Immature natural killer cell (primary cell): ENCODE measurements at places on chromosomes 11 and 22. TPM values are rescaled to one million over a fixed set of nuclear protein-coding genes. Genes with fewer than 3 reads are reported as not detected.

DNA sequence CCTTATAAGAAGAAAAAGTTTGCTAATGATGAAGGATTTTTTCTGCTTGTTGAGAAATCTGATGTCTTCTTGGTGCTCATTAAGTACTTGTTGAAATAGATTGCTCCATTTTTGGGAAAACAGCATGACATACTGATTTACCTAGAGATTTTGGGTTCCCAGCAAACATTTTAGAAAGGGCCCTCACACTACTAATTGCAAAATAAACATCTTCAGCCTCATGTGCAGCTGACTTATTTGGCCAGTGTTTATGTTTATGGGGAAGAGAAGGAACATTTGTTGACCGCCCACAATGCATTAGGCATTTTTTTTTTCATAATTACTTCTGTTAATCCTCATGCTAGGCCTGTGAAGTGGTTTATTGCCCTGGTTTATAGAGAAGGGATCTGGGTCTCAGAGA lies 40.1 kb downstream of the LDLRAD3 start:
- DNase-seq = no peak

- DNase-seq = no peak
Observed at GRCh38 chr11:67352546-67353316, 615 bp downstream of the POLD4 start.

C11orf65 gene
- polyA plus RNA-seq = 1.7 TPM

- no peak for DNase-seq
Observed at GRCh38 chr11:87295237-87295636, 257.5 kb downstream of the TMEM135 start.

VSIG10L2 gene
- polyA plus RNA-seq = not detected

PANX3 gene
- polyA plus RNA-seq = not detected

- DNase-seq = no peak
Observed at GRCh38 chr22:23363683-23364082, 183.4 kb downstream of the BCR start.

- DNase-seq = no peak
Observed at GRCh38 chr11:95245038-95245437, 14.0 kb upstream of the SESN3 start.

GRCh38 chr11:68106165-68106940 lies 14.8 kb downstream of the CHKA start:
- no peak for DNase-seq

DNA sequence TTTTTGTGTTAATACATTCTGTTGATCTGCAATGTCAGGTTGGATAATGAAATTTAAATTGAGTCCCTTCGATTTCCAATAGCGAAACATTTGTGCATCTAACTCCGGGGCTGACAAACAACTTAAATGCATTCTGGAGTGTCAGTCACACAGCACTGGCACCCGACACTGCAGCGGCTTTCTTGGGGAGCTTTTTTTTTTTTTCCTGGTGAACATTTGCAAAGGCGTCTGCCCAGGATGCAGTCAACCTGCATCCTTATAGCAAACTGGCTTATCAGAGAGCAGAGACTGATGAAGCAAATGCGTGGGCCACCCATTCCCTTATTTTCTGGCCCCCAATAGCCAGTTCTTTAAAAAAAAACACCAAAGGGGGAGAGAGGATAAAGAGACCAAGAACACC lies 1167.7 kb downstream of the LRRC4C start:
- DNase-seq = no peak

STX3 gene
- polyA plus RNA-seq = 3.1 TPM

C22orf31 gene
- polyA plus RNA-seq = not detected

DNA sequence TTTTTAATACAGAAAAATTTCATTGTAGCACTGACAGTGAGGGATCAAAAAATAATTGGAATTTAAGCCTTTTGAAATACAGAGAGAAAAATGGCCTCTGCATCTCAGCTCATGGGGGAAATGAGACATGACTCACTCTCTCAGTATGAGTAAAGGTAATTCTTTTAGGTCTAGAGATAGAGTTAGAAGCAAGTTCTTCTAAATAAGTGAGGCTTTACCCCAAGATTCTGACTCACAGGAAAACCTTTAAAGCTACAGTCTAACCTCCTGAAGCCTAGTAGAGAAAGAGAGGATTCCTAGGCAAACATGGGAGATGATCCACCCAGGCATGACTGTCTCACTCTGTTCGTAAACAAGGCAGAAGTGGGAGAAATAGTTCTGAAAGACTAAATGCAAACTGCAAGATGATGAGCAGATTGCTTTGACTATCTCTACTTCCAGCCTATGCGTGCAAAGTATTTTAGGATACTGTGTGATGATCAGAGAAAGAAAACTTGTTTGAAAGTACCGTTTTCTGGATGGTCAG lies 1003.3 kb upstream of the CCDC90B start:
- DNase-seq = no peak

DNA sequence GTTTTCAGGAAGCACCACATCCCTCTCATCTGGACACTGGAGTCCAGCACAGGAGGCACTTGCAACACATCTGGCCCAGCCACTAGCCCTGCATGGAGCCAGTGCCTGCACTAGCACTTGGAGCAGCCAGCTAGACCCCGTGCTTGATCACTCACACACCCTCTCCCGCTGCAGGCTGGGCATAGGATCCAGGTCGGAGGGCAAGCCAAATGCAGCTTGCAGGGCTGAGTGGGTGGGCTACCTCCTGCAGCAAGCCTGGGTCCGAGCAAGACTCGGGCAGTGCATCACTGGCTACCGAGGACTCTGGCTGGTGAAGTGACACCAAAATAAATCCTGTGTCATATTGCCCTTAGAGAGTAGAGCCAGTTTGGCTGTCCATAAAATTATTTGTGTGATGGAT lies 1795.4 kb downstream of the LRRC4C start:
- no peak for DNase-seq

DNA sequence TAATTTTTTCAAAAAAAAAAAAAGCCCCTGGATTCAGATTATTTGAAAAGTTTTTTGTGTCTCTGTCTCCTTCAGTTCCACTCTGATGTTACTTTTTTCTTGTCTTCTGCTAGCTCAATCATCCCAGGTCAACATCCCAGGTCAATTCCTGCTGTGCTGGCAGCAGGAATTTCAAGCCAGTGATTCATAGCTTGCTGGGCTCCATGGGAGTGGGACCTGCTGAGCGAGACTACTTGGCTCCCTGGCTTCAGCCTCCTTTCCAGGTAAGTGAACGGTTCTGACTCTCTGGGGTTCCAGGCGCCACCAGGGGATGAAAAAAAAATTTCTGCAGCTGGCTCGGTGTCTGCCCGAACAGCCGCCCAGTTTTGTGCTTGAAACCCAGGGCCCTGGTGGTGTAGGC lies 31.4 kb downstream of the PLAAT5 start:
- DNase-seq = no peak

DNA sequence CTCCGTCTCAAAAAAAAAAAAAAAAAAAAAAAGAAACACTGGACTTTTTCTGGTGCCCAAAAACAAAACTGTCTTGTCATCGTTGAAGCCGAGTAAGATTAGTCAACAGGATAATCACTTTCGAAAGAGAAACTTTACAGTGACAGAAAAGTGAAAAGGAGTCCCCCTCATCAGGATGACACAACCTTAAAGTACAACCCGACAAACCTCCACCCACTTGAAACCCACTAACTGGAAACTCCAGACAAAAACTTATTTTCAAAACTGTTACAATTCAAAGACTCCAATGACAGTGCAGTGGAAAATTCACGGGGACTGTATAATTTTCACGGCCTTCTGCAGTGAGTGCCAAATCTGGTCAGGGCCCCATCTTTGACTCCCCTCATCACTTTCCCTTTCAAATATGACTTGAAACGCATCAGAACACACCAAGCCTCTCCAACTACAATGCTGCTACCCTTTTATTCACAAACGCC lies 1.3 kb downstream of the DENND5A start:
- peak; percentile 56 for DNase-seq

- DNase-seq = no peak
Observed at GRCh38 chr11:63918507-63919191, 1.7 kb upstream of the RCOR2 start.

DNA sequence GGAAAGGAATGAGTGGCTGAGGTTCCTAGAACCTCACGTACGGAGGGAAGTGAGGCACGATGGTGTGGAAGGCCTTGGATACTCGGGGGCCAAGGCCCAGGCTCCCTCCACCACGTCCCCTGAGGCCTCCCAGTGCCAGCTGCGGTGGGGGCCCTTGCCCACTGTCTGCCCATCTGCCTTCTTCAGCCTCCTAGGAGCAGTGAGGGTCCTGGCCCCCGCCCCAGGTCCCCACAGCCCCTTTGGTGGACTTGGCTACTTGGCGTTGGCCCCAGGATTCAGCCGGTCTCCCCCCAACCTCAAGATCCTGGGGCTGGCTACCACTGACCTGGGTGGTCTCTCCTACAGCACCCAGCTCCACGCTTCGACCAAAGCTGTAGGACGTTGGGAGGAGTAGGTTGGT lies 373.6 kb downstream of the TBC1D22A start:
- DNase-seq = no peak

- no peak for DNase-seq
Observed at GRCh38 chr11:130779943-130780342, 136.3 kb downstream of the SNX19 start.

- DNase-seq = no peak
Observed at GRCh38 chr11:126497581-126498122, 142.2 kb downstream of the ST3GAL4 start.

CAPRIN1 gene
- polyA plus RNA-seq = 43.3 TPM

DNA sequence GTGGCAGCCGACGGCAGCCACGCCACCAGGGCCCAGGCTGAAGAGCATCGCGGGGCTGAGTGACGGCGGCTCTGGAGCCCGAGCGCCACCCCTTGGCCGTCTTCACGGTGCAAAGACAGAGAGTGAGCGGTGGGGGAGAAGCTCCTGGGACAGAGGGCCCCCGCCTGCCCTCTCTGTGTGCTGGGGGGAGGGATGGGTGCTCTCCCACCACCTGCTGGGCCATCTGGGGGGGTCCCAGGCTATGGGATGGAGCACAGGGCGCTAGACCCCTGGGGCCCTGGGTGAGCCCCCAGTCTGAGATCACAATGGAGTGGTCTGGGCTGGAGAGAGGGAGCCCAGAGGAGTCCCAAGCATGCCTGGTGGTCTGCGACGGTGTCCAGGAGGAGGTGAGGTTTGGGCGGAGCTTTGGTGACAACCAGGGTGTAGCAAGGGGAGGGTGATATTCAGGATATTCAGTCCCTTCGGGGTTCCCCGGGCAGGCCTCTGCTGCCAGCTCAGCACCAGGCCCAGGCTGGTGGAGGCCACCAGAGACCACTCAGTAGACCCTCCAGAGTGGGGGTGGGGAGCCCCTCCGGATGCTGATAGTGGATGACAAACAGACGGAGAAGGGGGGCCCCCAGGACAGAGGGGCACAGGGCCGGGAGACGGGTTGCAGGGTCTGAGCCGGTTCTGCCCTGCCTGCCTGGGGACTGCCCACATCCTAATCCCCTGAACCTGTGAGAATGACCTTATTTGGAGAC lies 78.1 kb upstream of the PRR5 start:
- DNase-seq = peak; percentile 24

LTBP3 gene
- polyA plus RNA-seq = 21.0 TPM

DNA sequence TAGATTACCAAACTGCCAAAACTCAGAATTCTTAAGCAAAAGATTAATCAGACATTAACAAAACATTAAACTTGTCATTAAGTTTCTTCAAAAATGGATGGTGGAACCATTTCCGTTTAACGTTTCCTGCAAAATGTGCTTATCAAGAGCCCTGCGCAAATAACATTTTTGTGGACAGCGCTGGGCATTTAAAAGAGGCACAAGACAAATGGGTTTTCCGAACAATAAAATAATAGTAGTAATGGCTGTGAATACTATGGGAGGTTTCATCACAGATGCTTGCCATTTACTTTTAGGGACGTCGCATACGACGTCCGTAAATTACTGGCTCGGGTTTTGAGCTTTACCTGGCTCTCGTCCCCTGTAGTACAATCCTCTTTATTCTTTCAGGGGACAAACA lies 1.1 kb downstream of the NPAT start:
- no peak for DNase-seq

- DNase-seq = no peak
Observed at GRCh38 chr22:28951969-28952521, 68.7 kb downstream of the ZNRF3 start.

XRCC6 gene
- 385 TPM for polyA plus RNA-seq

MAP6 gene
- not detected for polyA plus RNA-seq

DNA sequence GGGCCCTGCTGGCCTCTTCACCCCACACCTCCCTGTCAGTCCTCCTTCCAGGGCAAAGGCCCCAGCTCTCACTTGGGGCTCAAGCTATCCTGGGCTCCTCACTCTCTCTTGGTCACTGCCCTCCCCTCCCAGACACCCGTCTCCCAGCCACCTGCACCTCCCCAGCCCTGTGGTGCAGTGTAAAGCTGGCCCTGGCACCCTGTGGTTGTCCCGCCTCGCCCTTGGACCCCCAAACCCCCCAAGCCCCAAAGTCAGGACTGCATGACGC lies 16.8 kb upstream of the PPARA start:
- no peak for DNase-seq

DNA sequence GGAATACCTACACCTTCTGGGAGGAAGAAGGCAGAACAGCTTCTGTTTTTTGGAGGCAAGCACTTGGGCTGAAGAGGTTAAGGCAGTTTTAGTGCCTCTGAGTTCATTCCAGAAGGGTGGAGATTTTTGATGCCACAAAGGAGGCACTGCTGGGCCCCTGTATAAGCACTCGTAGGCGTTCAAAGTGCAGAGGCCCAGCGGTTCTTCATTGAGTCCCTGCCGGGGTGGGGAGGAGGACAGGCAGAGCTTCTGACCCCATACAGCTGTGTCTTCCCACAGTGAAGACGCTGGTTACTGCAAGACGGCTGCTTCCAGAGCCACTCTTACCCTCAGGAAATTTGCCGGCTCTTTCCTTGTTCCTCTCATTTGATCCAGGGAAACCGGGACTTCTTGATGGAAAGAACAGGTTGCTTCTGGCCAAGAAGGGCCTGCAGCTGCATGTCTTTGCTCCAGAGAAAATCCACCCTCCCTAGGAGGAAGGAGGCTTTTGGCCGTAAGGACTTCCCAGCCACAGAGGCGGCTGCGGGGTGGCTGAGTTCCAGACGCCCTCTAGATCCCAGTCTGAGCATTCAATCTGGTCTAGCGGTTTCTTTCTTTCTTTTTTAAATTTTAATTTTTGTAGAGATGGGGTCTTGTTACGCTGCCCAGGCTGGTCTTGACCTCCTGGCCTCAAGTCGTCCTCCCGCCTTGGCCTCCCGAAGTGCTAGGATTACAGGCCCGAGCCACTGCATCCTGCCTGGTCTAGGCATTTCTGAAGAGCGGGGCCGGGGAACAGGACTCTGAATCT lies 9.4 kb downstream of the ADAMTS15 start:
- no peak for DNase-seq
